ENCODE measurements at places on chromosomes 1 and 21.

DNA sequence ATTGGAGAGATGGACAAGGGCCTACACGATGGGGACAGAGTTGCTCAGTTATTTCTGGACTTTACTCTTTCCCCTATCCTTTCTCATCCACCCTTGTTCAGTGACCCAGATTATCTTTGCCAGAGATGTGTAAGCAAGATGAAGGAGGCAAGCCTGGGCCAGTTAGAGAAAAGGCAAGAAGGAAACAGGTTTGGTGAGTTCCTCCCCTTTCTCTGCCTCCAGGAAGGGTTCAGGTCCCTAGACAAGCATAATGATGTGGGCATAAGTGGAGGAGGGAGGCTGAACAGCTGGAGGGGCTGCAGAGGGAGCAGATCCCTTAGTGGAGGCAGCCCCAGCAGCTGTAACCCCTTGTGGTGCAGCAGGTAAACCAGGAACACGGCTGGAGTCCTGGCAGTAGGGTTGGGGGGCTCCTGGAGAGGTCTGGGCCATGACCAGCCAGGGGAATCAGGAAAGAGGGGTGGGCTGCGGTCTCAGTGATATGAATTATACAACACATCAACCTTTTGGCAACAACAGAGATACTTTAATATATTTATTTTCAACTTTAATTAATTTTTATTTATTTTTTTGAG is 9.2 kb upstream of the CDC42 start:
- DNase-seq, result no peak

DNA sequence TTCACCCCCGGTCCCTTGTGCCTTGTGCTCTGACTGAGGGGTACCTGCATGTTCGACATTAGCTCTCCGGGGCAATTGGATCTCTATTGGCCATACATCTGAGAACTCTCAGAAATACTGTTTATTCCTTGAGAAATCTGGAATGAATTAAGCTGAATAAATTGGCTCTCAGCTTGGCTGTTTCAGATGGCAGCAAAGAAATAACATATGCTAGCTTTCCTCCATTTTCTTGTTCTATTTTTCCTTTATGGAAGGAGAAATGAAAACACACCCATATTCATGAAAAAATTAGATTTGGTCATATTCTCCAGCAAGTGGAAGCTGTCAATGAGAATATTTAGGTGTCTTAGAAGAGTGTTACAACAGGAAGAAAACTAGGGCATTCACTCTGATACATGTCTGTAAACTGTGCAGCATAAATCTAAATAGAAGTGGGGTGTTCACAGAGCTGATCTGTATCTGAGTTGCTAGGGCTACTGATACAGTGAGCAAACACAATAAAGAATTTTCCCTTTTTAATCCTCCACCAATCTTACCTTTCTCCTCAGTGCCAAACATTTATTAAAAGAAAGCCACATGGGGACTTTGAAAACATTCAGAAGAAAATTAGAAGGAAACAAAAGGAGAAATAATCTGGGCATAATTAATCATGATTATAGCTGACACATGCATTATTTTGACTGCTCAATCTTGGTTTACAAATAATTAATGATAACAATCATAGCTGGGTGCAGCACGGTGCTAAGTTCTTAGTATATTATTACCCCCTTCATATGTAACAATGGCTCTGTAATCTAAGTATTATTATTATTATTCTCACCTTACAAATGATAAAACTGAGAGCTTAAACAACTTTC is 671.9 kb upstream of the USP24 start:
- DNase-seq, result no peak

DNA sequence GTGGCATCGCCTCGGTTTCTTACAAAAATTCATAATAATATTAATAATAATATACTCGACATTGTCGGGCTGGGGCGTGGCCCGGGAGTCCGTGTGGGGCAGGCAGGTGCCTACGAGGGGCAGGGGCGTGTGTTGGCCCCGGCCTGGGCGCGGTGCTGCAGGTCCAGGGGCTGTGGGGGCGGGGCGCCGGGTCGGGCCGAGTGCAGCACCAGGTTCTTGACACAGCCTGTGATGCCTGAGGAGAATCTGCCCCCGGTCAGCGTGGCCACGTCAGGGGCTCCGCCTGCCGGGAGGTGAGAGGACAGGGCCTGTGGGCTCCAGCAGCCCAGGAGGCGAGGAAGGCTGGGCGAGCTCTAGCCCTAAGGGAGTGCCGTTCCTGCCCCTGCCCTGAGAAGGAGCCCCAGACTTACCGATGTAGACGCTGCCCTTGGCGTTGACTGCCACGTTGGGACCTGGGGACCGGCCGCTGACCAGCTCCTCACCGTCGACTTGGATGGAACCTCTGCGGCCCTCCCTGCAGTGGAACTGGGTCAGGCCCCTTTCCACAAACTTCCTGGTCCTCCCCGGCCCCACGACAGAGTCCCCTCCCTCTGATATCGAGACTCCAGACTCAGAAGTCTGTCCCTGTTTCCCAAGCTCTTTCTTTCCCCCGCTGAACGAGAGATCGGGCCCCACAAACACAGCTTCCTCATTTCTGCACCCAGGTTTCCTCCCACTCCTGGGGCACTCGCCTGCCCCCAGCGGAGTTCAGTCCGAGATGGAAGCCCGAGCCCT is 11.3 kb downstream of the LDLRAD2 start:
- peak; percentile 35 for DNase-seq

DNA sequence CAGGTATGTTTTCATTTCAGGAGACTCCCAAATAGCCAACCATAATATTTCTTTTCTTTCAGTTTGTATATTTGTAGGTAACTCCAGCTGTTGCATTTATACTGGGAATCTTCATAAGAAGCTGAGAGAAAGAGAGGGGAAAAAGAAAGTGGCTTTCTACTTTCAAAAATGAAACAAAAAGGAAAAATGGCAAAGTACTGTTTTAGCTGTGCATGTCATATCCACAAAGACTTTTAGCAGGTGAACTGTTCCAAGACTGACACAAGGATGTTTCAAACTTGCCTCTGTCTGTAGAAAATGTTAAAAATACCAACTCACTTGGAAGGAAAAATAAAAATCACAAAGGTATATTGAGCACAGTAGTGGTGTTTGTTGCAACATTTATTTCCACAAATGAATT is 41.9 kb upstream of the CACYBP start:
- DNase-seq, result no peak

- no peak for DNase-seq
Measured at GRCh38 chr1:150267896-150268295, 920 bp downstream of the APH1A start.

DNA sequence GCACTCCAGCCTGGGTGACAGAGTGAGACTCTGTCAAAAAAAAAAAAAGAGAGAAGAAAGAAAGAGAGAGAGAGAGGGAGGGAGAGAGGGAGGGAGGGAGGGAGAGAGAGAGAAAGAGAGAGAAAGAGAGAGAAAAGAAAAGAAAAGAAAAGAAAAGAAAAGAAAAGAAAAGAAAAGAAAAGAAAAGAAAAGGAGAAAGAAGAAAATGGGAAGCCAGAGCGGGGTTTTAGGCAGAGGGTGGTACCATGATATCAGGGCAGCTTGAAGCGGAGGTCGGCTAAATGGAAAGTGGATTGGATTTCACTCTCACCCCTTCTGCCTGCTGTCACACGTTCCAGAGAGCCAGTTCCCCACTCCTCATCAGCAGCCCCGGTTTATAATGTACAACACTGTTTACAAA is 1.9 kb downstream of the TMCO4 start:
- DNase-seq, result no peak

DNA sequence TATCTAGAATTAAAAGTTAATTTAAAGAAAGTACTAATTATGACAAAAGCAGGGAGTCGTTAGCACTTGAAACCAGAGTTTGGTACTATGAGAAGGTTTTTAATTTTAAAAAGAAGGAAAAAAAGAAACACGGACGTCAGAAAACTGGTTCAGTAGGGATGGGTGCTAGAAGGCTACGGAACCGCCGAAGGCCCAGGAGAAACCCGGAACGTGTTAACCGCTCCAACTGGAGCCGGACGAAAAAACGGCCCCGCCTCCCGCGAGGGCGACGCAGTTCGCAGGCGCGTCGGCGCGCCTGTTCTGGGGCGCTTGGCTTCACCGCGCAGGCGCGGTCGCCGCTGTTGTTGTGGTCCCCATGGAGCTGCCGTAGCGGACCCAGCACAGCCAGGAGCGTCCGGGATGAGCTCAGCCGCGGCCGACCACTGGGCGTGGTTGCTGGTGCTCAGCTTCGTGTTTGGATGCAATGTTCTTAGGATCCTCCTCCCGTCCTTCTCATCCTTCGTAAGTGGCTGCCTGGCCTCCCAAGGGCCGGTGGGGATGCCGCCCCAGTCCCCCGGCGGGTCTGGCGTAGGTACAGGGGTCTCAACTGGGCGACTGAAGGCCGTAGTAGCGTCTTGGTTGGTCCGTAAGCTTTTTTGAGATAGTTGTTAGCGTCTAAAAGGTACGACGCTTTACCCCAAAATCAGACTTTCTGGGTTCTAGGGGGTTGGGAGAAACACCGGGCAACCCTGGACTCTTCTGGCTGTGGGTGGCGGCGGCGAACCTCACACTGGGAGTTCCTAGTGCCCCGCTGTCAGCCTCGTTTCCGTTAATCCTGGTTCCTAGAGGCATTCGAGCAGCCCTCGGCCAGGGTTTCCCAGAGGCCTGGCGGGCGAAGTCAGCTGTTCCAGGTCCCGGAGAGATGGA is 31.4 kb upstream of the HMGN1 start:
- peak; percentile 98 for DNase-seq

DNA sequence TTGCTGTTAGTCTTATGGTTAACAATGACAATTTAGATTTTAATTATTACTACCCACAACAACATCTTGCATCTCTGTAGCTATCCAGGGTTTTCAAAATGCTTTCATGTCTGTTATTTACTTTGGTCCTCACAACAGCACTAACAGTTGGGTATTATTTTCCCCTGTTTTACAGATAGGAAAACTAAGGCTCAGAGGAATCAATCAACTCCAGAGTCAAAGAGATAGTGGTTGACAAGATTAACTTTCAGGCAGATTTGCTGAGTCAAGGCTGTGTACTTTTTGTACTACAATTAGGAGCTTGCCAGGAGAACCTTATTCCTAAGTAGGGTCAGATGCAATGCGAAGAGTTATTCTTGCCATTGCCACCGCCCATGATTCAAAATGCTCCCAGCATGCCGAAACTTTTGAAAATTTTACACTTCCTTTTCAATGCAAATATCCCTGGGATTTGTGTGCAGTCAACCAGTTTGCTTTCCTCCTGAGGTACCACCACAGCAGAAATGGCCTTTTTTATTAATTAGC is 49.4 kb upstream of the ROR1 start:
- no peak for DNase-seq

- no peak for DNase-seq
Measured at GRCh38 chr1:211627259-211627658, 48.2 kb downstream of the NEK2 start.

DNA sequence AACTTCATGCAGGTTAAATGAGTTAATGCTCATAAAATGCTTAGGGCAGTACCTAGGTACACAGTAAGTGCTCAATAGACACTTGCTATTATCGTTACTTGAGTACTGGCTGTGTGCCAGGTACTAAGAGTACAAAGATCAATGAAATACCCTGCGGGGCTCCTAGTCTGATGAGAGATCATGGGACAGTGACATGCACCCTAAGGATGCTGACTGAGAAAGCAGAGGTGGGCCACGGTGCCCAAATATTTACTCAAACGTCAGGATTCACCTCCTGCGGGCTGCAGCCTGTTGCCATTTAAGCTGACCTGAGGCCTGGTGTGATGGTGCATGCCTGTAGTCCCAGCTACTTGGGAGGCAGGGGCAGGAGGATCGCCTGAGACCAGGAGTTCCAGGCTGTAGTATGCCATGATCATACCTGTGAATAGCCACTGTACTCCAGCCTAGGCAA is 19.8 kb upstream of the LUZP1 start:
- DNase-seq, result no peak

DNA sequence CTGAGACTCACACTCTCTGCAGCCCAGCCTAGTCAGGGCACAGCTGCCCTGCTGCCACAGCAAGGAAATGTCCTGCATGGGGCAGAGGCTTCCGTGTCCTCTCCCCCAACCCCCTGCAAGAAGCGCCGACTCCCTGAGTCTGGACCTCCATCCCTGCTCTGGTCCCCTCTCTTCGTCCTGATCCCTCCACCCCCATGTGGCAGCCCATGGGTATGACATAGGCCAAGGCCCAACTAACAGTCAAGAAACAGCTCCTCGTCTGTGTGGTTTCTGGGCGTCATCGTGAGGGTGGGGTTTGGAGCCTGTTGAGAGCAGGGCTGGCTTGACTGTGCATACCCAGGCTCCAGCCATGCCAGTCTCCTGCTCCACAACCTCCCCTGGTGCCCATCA is 19.5 kb downstream of the FAAH start:
- DNase-seq, result peak; percentile 34

DNA sequence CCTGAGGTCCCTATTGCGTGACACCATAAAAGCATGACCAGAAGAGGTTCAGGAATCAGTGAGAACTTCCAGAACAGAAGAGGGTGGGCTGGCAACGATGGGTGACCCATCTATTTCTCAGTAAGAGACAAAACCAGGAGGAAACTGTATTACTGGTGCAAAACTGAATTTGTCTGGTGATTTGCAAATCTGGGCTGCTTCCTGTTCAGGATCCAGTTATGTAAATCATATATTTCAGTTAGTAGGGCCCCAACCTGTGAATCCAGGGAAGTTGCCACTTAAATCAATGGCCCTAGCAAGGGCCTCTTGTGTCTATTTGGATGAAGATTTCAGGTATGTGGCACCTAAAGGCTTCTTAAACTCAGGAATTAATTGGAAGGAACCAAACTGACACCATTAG is 23.1 kb upstream of the SMAP2 start:
- DNase-seq, result peak; percentile 13

Data from suppressor macrophage treated with lipopolysaccharide for 1 hour (primary cell).